ENCODE measurements at places on chromosomes 4 and X. TPM values are rescaled to one million over a fixed set of nuclear protein-coding genes. Genes with fewer than 3 reads are reported as not detected.

EGF gene
- 1.3 TPM for polyA plus RNA-seq

TRIM61 gene
- polyA plus RNA-seq, result 0.29 TPM

DNA sequence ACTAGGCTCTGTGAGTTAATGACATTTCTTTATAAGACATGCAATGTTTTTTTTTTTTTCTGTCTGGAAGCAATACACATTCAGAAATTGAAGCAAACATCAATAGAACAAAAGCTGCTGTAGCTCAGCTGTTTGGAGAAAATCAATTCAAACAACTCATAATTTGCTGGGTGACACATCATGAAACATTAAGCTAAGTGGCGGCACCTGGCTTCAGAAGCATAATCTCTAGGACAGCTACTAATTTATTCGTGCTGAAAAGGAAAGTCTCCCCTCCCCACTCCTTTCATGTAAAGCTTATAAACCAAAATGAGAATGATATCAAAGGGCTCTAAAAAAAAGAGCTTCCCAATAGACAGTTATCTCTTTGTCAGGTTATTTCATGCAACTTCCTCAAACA is 73.9 kb downstream of the LUZP4 start:
- H3K27me3 ChIP-seq, result no peaks in the 10 kb centered on the region
- no peak for DNase-seq
- no peaks in the 10 kb centered on the region for H3K36me3 ChIP-seq
- peaks cover 12% of the 10 kb centered on the region for H3K4me1 ChIP-seq

GRCh38 chr4:158002173-158002572 is 170.7 kb downstream of the GASK1B start:
- H3K4me1 ChIP-seq, result no peaks in the 10 kb centered on the region
- H3K27me3 ChIP-seq, result no peaks in the 10 kb centered on the region
- H3K4me3 ChIP-seq, result no peak overlapping the region
- DNase-seq, result no peak

IL15 gene
- 0.70 TPM for polyA plus RNA-seq

SLC49A3 gene
- polyA plus RNA-seq, result not detected

RHOH gene
- polyA plus RNA-seq, result 0.04 TPM

TLR7 gene
- not detected for polyA plus RNA-seq

IRS4 gene
- polyA plus RNA-seq, result not detected

DNA sequence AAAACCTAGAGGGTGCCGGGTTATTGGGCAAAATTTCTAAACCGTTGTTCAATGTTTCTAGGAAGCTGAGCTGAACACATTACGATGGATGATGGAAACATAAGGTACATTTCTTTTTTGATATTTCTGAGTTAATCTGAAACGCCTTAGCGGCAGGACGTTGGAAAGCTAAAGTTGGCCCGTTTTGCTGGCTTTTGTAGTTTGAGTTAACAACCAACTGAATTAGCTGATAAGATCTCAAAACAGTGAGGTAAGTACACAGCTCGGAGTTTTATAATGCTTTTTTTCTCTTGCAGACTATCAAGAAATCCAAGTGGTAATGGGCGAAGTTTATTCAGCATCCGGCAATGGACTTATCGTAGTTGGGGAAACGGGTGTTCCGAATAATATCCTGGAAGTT is 73.5 kb downstream of the PRSS12 start:
- peak overlapping the region; percentile 94 for H3K4me3 ChIP-seq
- no peaks in the 10 kb centered on the region for H3K27me3 ChIP-seq
- H3K36me3 ChIP-seq, result peaks cover 2% of the 10 kb centered on the region

- no peak overlapping the region for H3K4me3 ChIP-seq
- no peak overlapping the region for H3K27ac ChIP-seq
- no peaks in the 10 kb centered on the region for H3K36me3 ChIP-seq
- DNase-seq, result no peak
- peaks cover 5% of the 10 kb centered on the region for H3K4me1 ChIP-seq
These were observed 85.9 kb downstream of the CASK start for GRCh38 chrX:41837270-41837944.

DNA sequence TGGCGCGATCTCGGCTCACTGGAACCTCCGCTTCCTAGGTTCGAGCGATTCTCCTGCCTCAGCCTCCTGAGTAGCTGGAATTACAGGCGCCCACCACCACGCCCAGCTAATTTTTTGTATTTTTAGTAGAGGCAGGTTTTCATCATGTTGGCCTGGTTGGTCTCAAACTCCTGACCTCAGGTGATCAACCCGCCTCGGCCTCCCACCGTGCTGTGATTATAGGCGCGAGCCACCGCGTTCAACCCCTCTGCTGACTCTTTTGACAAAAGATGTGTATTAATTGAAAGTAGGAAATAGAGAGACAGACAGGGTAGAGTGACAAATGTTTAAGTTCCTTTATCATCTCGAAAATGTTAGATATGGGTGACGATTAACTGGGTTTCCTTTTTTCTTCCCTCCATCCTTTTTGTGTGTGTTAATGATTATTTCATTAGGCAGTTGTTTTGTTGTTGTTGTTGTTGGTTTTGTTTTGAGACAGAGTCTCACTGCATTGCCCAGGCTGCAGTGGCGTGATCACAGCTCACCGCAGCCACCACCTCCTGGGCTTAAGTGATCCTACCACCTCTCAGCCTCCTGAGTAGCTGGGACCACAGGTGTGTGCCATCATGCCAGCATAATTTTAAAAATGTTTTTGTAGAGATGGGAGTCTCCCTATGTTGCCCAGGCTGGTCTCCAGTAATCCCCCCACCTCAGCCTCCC is 79.5 kb downstream of the KDM6A start:
- no peak for DNase-seq
- peaks cover 24% of the 10 kb centered on the region for H3K4me1 ChIP-seq
- no peaks in the 10 kb centered on the region for H3K27me3 ChIP-seq
- peak overlapping the region; percentile 48 for H3K4me3 ChIP-seq

- no peaks in the 10 kb centered on the region for H3K27me3 ChIP-seq
- H3K4me1 ChIP-seq, result no peaks in the 10 kb centered on the region
- no peak for DNase-seq
- no peak overlapping the region for H3K27ac ChIP-seq
These were observed 137.7 kb downstream of the C4orf33 start for GRCh38 chr4:129233691-129234090.

- DNase-seq, result no peak
- H3K36me3 ChIP-seq, result no peaks in the 10 kb centered on the region
- no peak overlapping the region for H3K4me3 ChIP-seq
- peaks cover 3% of the 10 kb centered on the region for H3K4me1 ChIP-seq
- H3K27me3 ChIP-seq, result no peaks in the 10 kb centered on the region
These were observed 209.5 kb upstream of the PACRGL start for GRCh38 chr4:20490734-20491133.

DNA sequence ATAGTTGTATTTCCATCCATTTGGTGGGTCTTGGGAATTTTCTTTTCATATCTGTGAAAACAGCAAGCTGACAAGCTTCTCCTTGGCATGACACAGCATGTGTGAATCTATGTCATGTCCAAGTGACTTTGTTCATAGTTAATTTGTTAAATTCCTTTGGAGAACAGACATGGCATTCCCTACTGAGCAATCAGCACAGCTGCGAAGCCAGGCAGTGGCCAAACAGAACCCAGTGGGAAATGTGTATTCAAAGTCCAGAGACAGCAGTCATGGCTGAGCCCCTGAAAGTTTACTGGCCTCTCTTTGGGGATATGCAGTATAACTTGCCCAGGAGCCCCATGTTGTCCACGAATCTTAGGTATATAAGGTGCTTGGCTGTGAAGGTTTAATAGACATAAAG is 474.7 kb downstream of the NKX6-1 start:
- DNase-seq, result no peak
- H3K27me3 ChIP-seq, result no peaks in the 10 kb centered on the region
- H3K36me3 ChIP-seq, result no peaks in the 10 kb centered on the region
- no peak overlapping the region for H3K4me3 ChIP-seq
- no peak overlapping the region for H3K27ac ChIP-seq

CT45A5 gene
- polyA plus RNA-seq, result not detected

SPANXD gene
- not detected for polyA plus RNA-seq

- DNase-seq, result no peak
- H3K36me3 ChIP-seq, result no peaks in the 10 kb centered on the region
- no peak overlapping the region for H3K4me3 ChIP-seq
These were observed 195.2 kb upstream of the STK26 start for GRCh38 chrX:131827935-131828334.

GRCh38 chr4:24089851-24090534 is 200.1 kb upstream of the PPARGC1A start:
- DNase-seq, result no peak
- H3K4me1 ChIP-seq, result no peaks in the 10 kb centered on the region
- H3K4me3 ChIP-seq, result no peak overlapping the region
- H3K27ac ChIP-seq, result no peak overlapping the region
- no peaks in the 10 kb centered on the region for H3K27me3 ChIP-seq

BMX gene
- 0.09 TPM for polyA plus RNA-seq

DNA sequence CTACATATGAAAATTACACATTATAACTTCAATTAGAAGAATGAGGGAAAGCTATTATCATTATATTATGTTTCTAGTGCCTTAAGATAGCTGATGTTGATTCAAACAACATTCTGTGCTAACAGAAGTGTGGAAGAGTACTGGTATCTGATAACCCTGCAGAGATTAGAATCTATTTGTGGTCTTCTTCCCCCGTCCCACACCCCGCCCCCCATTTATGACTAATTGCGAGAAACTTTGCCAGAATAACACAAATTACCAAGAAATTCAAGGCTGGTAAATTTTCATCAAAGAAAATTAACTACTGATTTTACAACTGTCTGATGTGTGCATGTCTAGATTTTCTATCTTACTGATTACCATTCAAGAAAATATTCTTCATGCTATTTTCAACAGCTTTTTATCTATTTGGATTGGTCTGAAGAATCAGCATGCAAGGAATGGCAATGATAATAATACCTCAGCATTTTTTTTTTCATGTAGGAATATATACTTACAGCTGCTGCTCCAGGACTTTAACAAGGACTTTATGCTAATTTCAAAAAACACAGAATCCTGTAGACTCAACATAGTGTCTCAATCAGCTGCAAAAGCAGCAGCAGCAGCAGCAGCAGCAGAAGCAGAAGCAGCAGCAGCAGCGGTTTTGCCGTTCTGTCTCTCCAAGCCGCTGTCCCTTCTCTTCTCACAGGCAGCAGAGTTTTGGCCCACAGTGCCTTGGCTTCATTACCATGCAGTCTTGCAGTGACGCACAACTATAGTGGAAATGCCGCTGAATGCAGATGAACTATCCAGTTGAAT is 126.7 kb downstream of the FRYL start:
- peaks cover 22% of the 10 kb centered on the region for H3K4me1 ChIP-seq
- DNase-seq, result no peak
- H3K27me3 ChIP-seq, result no peaks in the 10 kb centered on the region
- no peak overlapping the region for H3K4me3 ChIP-seq
- H3K36me3 ChIP-seq, result peaks cover 4% of the 10 kb centered on the region
- no peak overlapping the region for H3K27ac ChIP-seq

DNA sequence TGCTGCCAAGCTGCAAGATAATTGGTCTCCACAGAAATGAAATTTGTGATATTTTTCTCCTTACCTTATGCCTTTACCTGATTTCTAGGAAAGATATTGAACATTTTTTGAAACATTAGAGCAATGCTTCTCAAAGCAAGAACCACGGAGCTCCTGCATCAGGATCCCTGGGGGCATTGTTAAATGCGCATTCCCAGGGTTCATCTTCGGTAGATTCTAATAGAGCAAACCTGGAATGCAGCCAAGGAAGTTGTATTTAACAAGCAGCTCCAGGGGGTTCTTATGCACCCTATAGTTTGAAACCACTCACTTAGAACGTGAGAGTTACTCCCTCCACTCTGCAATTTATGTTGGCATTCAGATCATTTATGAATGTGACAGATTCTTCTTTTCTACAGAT is 126.2 kb downstream of the SLC39A8 start:
- H3K27me3 ChIP-seq, result peaks cover 6% of the 10 kb centered on the region
- H3K27ac ChIP-seq, result no peak overlapping the region
- DNase-seq, result no peak
- H3K36me3 ChIP-seq, result no peaks in the 10 kb centered on the region
- no peaks in the 10 kb centered on the region for H3K4me1 ChIP-seq

C1QTNF7 gene
- polyA plus RNA-seq, result not detected

- H3K4me1 ChIP-seq, result peaks cover 14% of the 10 kb centered on the region
- no peak for DNase-seq
- peak within 1 kb of the TSS; percentile 95 for H3K27ac ChIP-seq
- H3K27me3 ChIP-seq, result no peaks in the 10 kb centered on the region
- peak within 1 kb of the TSS; percentile 62 for H3K4me3 ChIP-seq
These were observed at the start of gene PPP1R3F for GRCh38 chrX:49269767-49270248. TSS of gene PPP1R3F (plus strand) at chrX:49269793. CDS start at chrX:49269870, 77 bp downstream.

TMEM271 gene
- polyA plus RNA-seq, result not detected

- peaks cover 51% of the 10 kb centered on the region for H3K4me1 ChIP-seq
- no peak overlapping the region for H3K4me3 ChIP-seq
- no peak overlapping the region for H3K27ac ChIP-seq
- H3K27me3 ChIP-seq, result no peaks in the 10 kb centered on the region
- DNase-seq, result no peak
These were observed 3.0 kb downstream of the RASSF6 start for GRCh38 chr4:73617256-73617655.

DNA sequence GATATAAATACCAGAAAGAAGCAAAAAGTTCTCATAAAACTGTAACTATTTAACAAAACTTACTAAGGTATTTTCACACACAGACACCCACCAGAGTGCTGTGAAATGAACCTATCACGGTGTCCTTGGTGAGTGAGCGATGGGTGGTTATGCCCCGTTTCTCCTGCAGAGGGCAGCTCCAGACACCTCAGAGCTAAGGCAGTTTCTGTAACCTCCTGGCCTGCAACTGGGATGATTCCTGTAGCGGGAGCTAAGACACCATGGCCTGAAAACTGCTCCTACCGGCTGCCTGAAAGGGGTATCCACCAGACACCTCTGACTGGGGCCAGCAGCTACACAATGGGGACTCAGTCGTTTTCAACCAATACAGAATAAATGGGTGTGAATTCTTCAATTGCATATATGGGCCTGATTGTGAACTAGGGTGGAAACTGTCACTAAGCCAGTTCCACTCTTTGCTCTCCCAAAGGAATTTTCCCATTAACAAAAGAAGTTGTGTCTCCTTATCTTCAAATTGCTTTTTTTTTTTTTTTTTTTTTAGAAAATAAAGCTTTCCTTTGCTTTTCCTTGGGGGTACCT is 2375.8 kb upstream of the TENM3 start:
- DNase-seq, result no peak
- no peaks in the 10 kb centered on the region for H3K27me3 ChIP-seq
- H3K4me3 ChIP-seq, result no peak overlapping the region
- H3K27ac ChIP-seq, result no peak overlapping the region
- no peaks in the 10 kb centered on the region for H3K4me1 ChIP-seq
- H3K36me3 ChIP-seq, result no peaks in the 10 kb centered on the region

MTHFD2L gene
- polyA plus RNA-seq, result 30.4 TPM

- no peaks in the 10 kb centered on the region for H3K27me3 ChIP-seq
- no peak overlapping the region for H3K27ac ChIP-seq
- no peaks in the 10 kb centered on the region for H3K36me3 ChIP-seq
- no peak for DNase-seq
These were observed 52.6 kb downstream of the CASK start for GRCh38 chrX:41870719-41871151.

SEC31A gene
- 177 TPM for polyA plus RNA-seq

All from keratinocyte (primary cell).